ENCODE measurements at places on chromosomes 7 and 10. TPM values are rescaled to one million over a fixed set of nuclear protein-coding genes. Genes with fewer than 3 reads are reported as not detected.

Gene CALD1
- 1,872 TPM for total RNA-seq

Gene MYPN
- 0.11 TPM for total RNA-seq

Gene ELN
- total RNA-seq = 0.75 TPM

Gene PDZD8
- 29.2 TPM for total RNA-seq

Gene HOXA4
- not detected for total RNA-seq

Gene AGAP6
- total RNA-seq = 12.3 TPM

Gene UTF1
- total RNA-seq = 0.18 TPM

Gene TEX47
- total RNA-seq = not detected

Gene GCK
- 0.24 TPM for total RNA-seq

- peaks cover 2% of the 10 kb centered on the region for H3K27me3 ChIP-seq
- H3K4me3 ChIP-seq = no peak overlapping the region
- no peak for DNase-seq
- H3K4me1 ChIP-seq = no peaks in the 10 kb centered on the region
Measured at GRCh38 chr10:44068716-44069482, 316.0 kb downstream of the CXCL12 start.

DNA sequence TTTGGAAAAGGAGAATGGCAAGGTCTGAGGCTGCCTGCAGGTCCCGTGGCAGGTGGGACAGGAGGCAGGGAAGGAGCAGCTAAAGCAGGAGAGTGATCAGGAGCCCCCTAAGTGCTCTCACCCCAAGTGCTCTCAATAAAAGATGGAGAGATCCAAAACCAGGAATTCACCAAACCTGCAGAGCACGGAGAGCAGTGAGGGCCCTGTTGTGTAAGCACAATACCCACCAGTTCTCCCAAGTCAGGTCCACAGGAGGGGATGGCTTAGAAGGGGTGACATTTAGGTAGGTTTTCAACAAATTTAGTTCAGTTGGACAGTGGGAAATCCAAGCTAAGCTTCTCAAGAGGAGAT is 40.8 kb downstream of the GNA12 start:
- no peak for DNase-seq
- H3K27ac ChIP-seq = peak overlapping the region; percentile 74
- no peak overlapping the region for H3K4me3 ChIP-seq

- H3K27me3 ChIP-seq = no peaks in the 10 kb centered on the region
- no peak overlapping the region for H3K27ac ChIP-seq
Measured at GRCh38 chr10:91796331-91797047, 1.7 kb upstream of the TNKS2 start.

GRCh38 chr10:44008270-44008916 is 359.7 kb upstream of the ZNF32 start:
- DNase-seq = peak; percentile 53
- no peaks in the 10 kb centered on the region for H3K27me3 ChIP-seq
- H3K36me3 ChIP-seq = no peaks in the 10 kb centered on the region
- no peaks in the 10 kb centered on the region for H3K4me1 ChIP-seq

DNA sequence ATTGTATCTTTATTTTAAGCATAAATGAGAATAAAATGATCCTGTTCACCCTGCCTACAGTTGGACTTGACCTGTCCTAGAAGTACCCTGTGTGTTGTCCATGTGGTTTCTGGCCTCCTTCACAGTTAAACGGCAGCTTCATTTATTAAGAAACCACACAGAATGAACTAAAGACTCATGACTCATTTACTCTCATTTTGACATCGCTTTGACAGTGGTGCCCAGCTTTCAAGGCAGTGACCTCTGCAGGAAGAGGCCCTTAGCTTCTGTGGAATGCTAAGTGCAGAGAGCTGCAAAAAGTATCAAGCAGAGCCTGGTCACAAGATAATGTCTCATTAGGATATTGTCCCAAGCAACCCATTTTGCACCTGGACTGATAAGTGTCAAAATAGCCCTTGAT is 93.4 kb downstream of the AVL9 start:
- peaks cover 14% of the 10 kb centered on the region for H3K36me3 ChIP-seq
- H3K27me3 ChIP-seq = no peaks in the 10 kb centered on the region
- H3K4me1 ChIP-seq = peaks cover 39% of the 10 kb centered on the region
- peak; percentile 84 for DNase-seq

GRCh38 chr7:42175834-42176723 is 60.9 kb downstream of the GLI3 start:
- no peaks in the 10 kb centered on the region for H3K4me1 ChIP-seq
- H3K27ac ChIP-seq = no peak overlapping the region
- H3K36me3 ChIP-seq = no peaks in the 10 kb centered on the region
- no peak for DNase-seq

GRCh38 chr10:35375091-35375765 is 38.9 kb downstream of the CCNY start:
- peak overlapping the region; percentile 7 for H3K27ac ChIP-seq
- H3K4me1 ChIP-seq = peaks cover 37% of the 10 kb centered on the region
- no peaks in the 10 kb centered on the region for H3K27me3 ChIP-seq
- H3K4me3 ChIP-seq = no peak overlapping the region

GRCh38 chr10:96651998-96652431 is 65.2 kb upstream of the TM9SF3 start:
- H3K36me3 ChIP-seq = no peaks in the 10 kb centered on the region
- H3K27me3 ChIP-seq = peaks cover 4% of the 10 kb centered on the region
- H3K4me1 ChIP-seq = no peaks in the 10 kb centered on the region
- no peak overlapping the region for H3K27ac ChIP-seq
- no peak overlapping the region for H3K4me3 ChIP-seq

DNA sequence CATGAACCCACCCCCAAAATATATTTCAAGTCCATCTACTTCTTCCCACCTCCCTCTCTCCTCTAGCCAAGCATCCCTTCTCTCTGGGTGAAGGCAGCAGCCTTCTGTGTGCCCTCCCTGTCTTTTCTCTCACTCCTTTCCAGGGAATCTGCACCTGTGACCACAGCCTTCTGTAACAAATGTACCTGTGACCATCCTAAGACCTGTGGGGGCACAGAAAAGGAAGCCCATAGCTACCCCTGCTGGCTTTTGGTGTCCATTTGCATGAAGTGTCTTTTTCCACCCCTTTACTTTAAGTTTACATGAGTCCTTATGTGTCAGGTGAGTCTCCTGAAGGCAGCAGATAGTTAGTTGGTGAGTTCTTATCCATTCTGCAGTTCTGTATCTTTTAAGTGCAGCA is 2.0 kb upstream of the TBXAS1 start:
- peaks cover 12% of the 10 kb centered on the region for H3K27me3 ChIP-seq
- H3K4me3 ChIP-seq = no peak overlapping the region
- H3K36me3 ChIP-seq = no peaks in the 10 kb centered on the region
- DNase-seq = no peak
- peaks cover 8% of the 10 kb centered on the region for H3K4me1 ChIP-seq

- H3K36me3 ChIP-seq = no peaks in the 10 kb centered on the region
- DNase-seq = no peak
- no peaks in the 10 kb centered on the region for H3K4me1 ChIP-seq
- H3K4me3 ChIP-seq = no peak overlapping the region
Measured at GRCh38 chr7:99709838-99710578, 25.0 kb downstream of the CYP3A7 start.

- no peak for DNase-seq
- no peaks in the 10 kb centered on the region for H3K27me3 ChIP-seq
- no peak overlapping the region for H3K4me3 ChIP-seq
- no peak overlapping the region for H3K27ac ChIP-seq
- H3K4me1 ChIP-seq = no peaks in the 10 kb centered on the region
Measured at GRCh38 chr7:35658606-35659201, 36.2 kb downstream of the HERPUD2 start.

GRCh38 chr7:105621617-105622016 is 40.3 kb upstream of the EFCAB10 start:
- H3K4me1 ChIP-seq = no peaks in the 10 kb centered on the region
- DNase-seq = peak; percentile 43
- H3K36me3 ChIP-seq = no peaks in the 10 kb centered on the region
- H3K27ac ChIP-seq = no peak overlapping the region
- no peaks in the 10 kb centered on the region for H3K27me3 ChIP-seq

DNA sequence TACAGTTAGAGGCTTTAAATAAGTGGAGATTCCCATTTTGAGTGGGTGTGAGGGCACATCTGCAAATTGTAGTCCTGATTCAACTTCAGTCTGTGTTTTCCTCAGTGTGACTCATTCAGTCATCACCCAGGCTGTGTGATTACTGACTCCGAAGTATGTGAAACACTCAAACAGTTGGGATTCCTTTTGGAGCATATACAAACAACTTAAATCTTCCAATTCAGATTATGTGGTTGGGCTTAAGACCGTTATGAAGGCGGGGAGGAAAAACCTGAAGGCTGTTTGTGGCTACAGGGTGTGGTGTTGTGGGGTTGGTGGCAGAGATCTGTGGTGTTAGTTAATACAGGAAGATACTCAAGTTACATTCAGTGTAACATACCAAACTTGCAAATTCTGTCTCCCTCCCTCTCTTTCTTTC is 259.7 kb upstream of the FERD3L start:
- no peaks in the 10 kb centered on the region for H3K27me3 ChIP-seq
- H3K4me3 ChIP-seq = no peak overlapping the region
- H3K27ac ChIP-seq = peak overlapping the region; percentile 65
- H3K4me1 ChIP-seq = peaks cover 9% of the 10 kb centered on the region
- DNase-seq = peak; percentile 100

GRCh38 chr10:29763396-29763795 is 128.6 kb upstream of the SVIL start:
- H3K27ac ChIP-seq = no peak overlapping the region
- DNase-seq = no peak
- H3K4me1 ChIP-seq = no peaks in the 10 kb centered on the region
- no peak overlapping the region for H3K4me3 ChIP-seq
- H3K27me3 ChIP-seq = no peaks in the 10 kb centered on the region

GRCh38 chr10:37490266-37490665 is 364.9 kb downstream of the ANKRD30A start:
- no peak for DNase-seq
- H3K36me3 ChIP-seq = no peaks in the 10 kb centered on the region
- no peak overlapping the region for H3K27ac ChIP-seq
- H3K4me1 ChIP-seq = no peaks in the 10 kb centered on the region
- H3K27me3 ChIP-seq = no peaks in the 10 kb centered on the region
- H3K4me3 ChIP-seq = no peak overlapping the region

DNA sequence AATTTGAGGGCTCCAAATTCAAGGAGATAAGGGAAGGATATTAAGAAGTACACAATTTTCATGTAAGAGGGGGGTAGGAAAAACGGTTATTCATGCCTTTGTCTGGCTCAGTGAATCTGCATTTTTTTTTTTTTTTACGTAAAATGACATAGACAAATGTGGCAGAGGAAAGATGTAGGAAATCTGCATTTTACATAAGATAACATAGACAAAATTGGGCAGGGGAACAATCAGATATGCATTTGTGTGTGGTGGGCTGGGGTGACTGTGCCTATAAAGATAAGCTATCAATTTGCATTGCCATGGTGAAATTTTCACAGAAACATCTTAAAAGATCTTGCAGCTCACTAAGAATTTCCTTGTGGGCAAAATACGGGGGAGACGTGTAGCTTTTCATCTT is 92.7 kb upstream of the GPR141 start:
- H3K27me3 ChIP-seq = no peaks in the 10 kb centered on the region
- no peak for DNase-seq
- no peaks in the 10 kb centered on the region for H3K36me3 ChIP-seq
- H3K27ac ChIP-seq = no peak overlapping the region
- no peaks in the 10 kb centered on the region for H3K4me1 ChIP-seq
- no peak overlapping the region for H3K4me3 ChIP-seq

- no peaks in the 10 kb centered on the region for H3K27me3 ChIP-seq
- H3K36me3 ChIP-seq = peaks cover 7% of the 10 kb centered on the region
- DNase-seq = no peak
Measured at GRCh38 chr10:122142641-122143237, 128.4 kb upstream of the BTBD16 start.

DNA sequence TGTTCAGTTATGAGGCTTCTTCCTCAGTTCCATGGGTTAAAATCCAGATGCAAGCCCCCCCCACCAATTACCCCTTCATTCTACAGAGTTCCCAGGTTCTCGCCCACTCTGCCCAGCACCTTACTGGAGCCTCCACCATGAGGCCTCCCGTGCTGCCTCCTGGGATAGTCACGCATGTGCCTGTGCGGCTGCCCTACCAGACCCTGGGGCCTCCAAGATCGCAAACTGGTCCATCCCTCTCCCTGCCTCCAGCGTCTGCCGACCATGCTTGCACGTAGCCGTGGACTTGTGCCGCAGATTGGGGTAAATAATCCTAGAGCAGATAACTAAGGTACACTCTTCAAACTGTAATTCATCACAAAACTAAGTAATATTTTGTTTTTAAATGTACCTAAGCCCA is 611.2 kb downstream of the PTPRN2 start:
- H3K27ac ChIP-seq = no peak overlapping the region
- no peak for DNase-seq
- no peak overlapping the region for H3K4me3 ChIP-seq
- H3K4me1 ChIP-seq = no peaks in the 10 kb centered on the region
- no peaks in the 10 kb centered on the region for H3K36me3 ChIP-seq

- H3K4me1 ChIP-seq = no peaks in the 10 kb centered on the region
- no peak for DNase-seq
- no peaks in the 10 kb centered on the region for H3K27me3 ChIP-seq
- H3K27ac ChIP-seq = no peak overlapping the region
Measured at GRCh38 chr10:133614830-133615580, 11.6 kb downstream of the FRG2B start.

GRCh38 chr10:96587264-96588059 is 650 bp upstream of the TM9SF3 start:
- peak; percentile 81 for DNase-seq
- H3K27me3 ChIP-seq = no peaks in the 10 kb centered on the region
- H3K36me3 ChIP-seq = no peaks in the 10 kb centered on the region
- peaks cover 21% of the 10 kb centered on the region for H3K4me1 ChIP-seq
- H3K27ac ChIP-seq = peak overlapping the region; percentile 94
- H3K4me3 ChIP-seq = peak overlapping the region; percentile 94

DNA sequence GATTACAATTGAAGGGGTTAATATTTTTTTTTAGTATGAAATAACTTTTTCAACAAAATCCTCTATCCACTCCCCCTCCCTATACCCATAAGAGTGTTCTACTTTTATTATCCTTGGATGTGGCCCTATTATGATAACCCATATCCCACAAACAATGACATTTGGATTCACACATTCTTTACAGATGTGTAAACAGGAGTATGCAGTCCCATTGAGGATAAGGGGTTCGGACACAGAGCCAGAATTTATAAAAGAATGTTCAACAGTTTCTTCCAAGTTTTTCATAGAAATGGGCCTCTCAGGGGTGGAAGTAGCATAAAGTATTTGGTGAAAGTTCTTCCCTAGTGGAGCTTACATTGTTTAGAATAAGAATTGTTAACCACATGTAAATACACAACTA is 16.1 kb upstream of the PCLO start:
- peak; percentile 59 for DNase-seq
- H3K27me3 ChIP-seq = no peaks in the 10 kb centered on the region
- no peak overlapping the region for H3K4me3 ChIP-seq

DNA sequence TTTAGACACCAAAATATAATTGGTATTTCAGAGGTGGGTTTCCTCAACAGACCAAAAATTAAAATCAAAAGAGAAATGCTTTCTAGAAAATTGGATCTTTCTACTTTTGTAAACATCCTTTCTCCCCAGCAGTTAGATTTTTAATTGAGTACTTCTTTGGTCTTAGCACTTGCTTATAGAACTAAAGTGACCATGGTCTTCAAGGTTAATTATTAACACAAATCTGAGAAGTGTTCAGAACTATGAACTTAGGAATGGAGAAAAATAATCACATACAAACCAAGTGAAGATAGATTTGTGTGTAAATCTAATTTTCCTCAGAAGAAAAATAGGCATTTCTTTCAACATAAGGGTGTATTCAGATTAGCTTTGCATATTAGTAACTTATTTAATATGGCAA is 355.4 kb downstream of the ELMO1 start:
- DNase-seq = no peak
- no peaks in the 10 kb centered on the region for H3K36me3 ChIP-seq
- H3K4me3 ChIP-seq = no peak overlapping the region
- H3K27me3 ChIP-seq = no peaks in the 10 kb centered on the region
- H3K4me1 ChIP-seq = no peaks in the 10 kb centered on the region

All from astrocyte (in vitro differentiated cells and primary cell).